Activated CD4-positive, alpha-beta T cell treated with anti-CD3 and anti-CD28 coated beads, Interleukin-2, amount 10 ng/mL, durations not matched to agents 7 days and 5 days (primary cell): ENCODE measurements at places on chromosomes 16 and 17. TPM values are rescaled to one million over a fixed set of nuclear protein-coding genes. Genes with fewer than 3 reads are reported as not detected.

The CDH13 gene
- not detected for total RNA-seq

GRCh38 chr16:19389246-19389645, 28.4 kb upstream of the TMC5 start:
- H3K27ac ChIP-seq, result no peak overlapping the region
- H3K4me1 ChIP-seq, result peaks cover 6% of the 10 kb centered on the region
- peak; percentile 67 for DNase-seq
- H3K27me3 ChIP-seq, result peaks cover 40% of the 10 kb centered on the region

DNA sequence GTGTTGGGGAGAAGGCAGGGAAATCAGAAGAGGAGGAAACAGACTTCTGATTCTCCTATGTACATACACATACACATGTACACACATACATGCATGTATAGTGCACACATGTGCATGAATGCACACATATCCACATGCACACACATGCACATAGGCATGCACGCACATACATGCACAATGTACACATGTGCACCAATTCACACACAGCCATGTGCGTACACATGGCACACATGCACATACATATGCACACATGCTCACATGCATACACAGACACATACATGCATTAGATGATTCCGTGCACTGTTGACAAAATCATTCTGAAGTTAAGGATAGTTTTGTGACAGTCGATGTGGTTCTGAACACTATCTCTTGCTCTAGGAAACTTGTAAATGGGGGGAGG, 214.0 kb upstream of the CDH13 start:
- H3K4me1 ChIP-seq, result no peaks in the 10 kb centered on the region
- no peak overlapping the region for H3K27ac ChIP-seq
- no peak for DNase-seq

DNA sequence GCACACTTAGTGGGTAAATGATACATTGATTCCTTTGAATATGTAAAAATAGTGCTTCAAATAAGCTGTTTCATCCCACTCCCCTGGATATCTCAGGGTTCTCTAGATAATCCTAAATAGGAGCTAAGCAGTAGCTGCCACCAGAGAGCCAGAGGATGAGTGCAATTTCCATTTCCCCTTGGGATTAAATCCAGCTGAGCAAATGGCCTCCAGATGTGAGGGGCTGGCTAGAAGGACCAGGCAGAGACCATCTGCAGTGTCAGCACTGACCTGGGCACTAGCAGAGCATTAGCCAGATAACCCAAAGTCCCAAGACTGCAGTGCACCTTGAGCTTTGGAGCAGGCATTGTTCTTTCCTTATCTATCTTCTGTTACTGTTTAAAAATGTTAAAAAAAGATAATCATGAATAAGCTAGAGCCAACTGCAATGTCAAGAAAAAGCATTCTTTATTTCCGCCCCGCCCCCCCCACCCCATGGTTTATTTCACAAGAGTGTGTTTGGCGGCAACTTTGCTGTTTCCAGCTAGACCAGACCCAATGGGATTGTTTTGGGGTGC, 19.5 kb downstream of the GPR179 start:
- no peak overlapping the region for H3K4me3 ChIP-seq
- peaks cover 6% of the 10 kb centered on the region for H3K4me1 ChIP-seq
- no peaks in the 10 kb centered on the region for H3K27me3 ChIP-seq
- peaks cover 5% of the 10 kb centered on the region for H3K36me3 ChIP-seq
- H3K27ac ChIP-seq, result no peak overlapping the region

GRCh38 chr16:53417011-53417410, 17.3 kb upstream of the RBL2 start:
- no peak for DNase-seq
- H3K4me1 ChIP-seq, result peaks cover 8% of the 10 kb centered on the region
- H3K27me3 ChIP-seq, result no peaks in the 10 kb centered on the region
- peak overlapping the region; percentile 9 for H3K27ac ChIP-seq
- H3K36me3 ChIP-seq, result peaks cover 3% of the 10 kb centered on the region
- H3K4me3 ChIP-seq, result no peak overlapping the region

- no peaks in the 10 kb centered on the region for H3K27me3 ChIP-seq
- H3K4me3 ChIP-seq, result no peak overlapping the region
- DNase-seq, result no peak
- no peaks in the 10 kb centered on the region for H3K36me3 ChIP-seq
- H3K27ac ChIP-seq, result no peak overlapping the region
Observed at GRCh38 chr16:9703731-9704130, 478.5 kb downstream of the GRIN2A start.

DNA sequence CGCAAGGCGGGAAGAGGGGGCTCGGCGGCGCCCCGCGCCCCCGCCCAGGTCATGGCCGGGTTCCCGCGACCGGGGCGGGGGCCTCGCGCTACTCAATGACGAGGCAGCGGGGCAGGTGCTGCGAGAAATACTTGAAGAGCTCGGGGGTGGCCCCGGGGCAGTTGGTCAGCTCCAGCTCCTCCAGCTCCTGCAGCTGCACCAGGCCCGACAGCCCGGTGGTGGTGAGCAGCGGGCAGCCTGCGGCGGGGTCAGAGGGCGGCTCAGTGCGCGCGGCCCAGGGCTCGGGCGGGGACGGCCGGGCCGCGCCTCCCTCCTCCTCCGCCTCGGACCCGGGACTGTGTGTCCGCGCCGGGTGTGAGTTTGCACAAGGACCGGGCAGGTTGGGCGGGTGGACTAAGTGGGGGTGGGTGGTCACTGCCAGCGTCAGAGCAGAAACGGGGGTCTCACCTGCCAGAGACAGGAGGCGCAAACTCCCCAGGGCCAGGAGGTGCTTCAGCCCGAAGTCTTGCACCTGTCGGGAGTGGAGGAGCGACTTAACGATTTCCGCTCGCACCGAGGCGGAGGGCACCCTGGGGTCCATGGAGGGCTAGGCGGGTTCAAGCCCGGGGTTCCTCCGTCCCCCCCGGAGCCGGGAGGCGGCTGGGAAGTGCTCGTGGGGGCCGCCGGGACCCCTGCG, 4.1 kb upstream of the WDR24 start:
- DNase-seq, result no peak
- H3K4me1 ChIP-seq, result peaks cover 33% of the 10 kb centered on the region
- peak overlapping the region; percentile 54 for H3K27ac ChIP-seq
- H3K4me3 ChIP-seq, result peak overlapping the region; percentile 55
